Stimulated activated CD8-positive, alpha-beta memory T cell treated with anti-CD3 and anti-CD28 coated beads, Interleukin-15, amount 100 ng/mL, for 4 hours (primary cell): ENCODE measurements at places on chromosomes 16 and 17.

GRCh38 chr17:6160232-6160555 lies 90.0 kb downstream of the WSCD1 start:
- DNase-seq, result no peak

DNA sequence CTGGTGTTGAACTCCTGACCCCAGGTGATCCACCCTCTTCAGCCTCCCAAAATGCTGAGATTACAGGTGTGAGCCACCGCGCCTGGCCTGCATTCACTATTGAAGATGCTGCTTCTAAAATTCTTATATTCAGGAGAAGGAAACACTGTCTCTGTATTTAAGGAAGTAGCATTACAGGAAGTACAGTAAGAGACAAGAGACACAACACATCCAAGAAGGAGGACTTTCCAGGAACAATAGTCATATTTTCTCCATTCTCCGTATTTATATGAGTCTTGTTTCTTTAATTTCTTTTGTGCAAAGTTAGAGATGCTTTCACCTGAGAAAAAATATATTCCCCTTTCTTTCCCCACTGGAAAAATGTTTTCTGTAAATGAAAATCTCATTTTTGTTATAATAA lies 18.3 kb upstream of the ABCA3 start:
- no peak for DNase-seq

- no peak for DNase-seq
Observed at GRCh38 chr16:30958175-30959079, 873 bp downstream of the SETD1A start.

- DNase-seq, result no peak
Observed at GRCh38 chr16:86087896-86088230, 188.9 kb downstream of the IRF8 start.

DNA sequence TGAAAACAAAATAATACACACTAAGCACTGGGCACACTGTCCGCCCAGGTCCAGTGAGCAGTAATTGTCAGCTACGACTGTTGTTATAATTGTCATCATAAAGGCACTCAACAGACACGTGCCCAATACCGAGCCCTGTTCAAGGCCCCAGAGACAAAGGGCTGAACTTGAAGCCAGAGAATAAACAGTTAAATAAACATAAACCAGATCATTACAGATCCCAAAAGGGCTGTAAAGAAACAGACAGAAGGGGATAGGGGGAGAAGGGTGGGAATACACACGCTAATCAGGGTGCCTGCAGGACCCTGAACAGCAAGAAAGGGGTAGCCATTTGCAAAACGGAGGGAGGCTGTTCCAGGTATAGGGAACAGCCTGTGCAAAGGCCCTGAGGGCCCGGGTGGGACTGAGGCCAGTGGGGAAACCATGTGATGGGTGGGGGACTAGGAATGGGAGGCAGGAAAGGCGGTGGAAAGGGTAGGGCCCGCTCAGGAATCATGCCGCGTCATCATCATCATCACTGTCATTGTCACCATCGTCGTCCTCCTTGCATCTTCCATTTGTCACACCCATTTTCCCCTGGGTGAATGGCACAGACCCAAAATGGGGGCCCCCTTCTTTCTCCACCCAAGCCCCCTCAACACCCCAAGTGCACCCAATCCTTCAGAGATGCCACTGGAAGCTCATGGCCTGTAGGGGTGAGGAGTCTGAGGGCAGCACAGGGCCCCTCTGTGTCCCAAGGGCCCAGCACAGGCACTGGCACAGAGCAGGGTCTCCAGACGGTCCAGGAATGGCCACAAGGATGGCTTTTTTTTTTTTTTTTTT lies 6.3 kb downstream of the CARHSP1 start:
- DNase-seq, result no peak

DNA sequence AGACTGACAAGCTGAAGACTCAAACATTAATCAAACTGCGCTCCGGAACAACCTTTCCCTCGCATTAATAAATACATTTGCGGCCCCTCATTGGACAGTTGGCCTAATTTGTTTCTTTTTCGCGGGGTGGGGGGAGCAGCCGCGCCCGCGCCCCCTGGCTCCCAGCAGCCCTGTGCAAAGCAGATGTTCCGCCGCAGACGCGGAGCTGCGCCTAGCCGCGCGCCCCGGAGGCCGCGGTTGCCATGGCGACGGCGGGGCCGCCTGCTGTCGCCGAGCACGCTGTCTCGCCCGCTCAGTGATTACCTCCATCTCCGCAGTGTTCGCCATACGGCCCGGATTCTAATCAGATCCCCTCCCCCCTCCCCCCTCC lies 25.5 kb downstream of the COPZ2 start:
- no peak for DNase-seq

DNA sequence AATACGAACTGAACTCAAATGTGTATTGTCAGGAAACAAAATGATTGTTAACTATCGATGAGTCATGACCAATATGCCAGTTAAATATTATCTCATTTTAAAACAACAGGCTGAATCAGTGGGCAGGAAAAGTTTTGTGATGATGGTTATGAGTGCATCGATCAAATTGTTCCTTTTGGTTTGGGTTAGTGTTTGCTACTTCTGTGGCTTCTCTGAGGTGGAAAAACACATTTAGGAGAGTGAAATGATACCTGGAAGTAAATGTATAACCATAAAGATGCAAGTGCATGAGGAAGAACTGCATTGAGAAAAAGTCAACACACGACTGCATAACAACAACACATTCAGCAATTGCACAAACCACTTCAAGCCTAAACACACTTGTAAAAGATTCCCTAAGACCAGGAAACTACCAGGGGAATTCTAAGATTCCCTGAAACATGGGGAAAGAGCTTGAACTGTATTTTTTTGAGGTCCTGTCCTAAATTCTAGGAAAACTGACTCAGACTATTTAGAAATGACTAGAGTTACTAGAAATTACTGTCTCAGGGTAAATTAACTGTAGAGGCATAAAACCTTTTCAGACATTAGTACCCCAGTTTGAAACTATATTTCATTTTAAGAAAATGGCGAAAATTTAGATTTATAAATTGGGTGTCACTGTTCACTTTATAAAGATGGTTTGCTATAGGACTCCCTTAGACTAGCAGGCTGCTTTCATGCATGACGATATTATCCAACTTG lies 44.8 kb downstream of the CDYL2 start:
- no peak for DNase-seq

DNA sequence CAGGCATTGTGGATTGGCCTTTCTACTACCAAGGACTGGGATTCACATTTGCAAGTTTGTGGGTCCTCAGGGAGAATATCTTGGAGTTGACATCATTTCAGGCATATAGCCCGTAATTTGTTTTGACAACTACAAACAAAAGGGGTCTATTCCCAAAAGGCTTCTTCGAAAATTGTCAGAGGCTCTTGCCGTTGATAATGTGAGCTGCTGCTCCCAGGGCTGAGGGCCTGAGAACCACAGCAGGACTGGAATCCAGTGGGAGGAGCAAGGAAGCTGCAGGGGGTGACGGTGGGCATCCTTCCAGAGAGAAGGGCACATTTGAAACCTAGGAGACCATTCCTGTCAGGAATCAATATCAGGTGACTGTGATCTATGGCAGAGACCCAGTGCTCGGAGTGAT lies 761.6 kb upstream of the RBFOX1 start:
- DNase-seq, result no peak

GRCh38 chr17:56933868-56934267 lies 20.0 kb upstream of the TRIM25 start:
- no peak for DNase-seq

GRCh38 chr17:2068031-2068518 lies 13.2 kb downstream of the HIC1 start:
- no peak for DNase-seq

GRCh38 chr16:11393861-11394592 lies 48.8 kb downstream of the RMI2 start:
- no peak for DNase-seq

GRCh38 chr17:53570731-53571130 lies 252.0 kb upstream of the KIF2B start:
- DNase-seq, result no peak
